Upper lobe of left lung (tissue), 6 donors: ENCODE measurements at places on chromosomes 3 and 15. TPM values are rescaled to one million over a fixed set of nuclear protein-coding genes. Genes with fewer than 3 reads are reported as not detected.

ROPN1B gene
- total RNA-seq: 1.0 TPM

LRTM1 gene
- not detected for total RNA-seq

CFAP92 gene
- total RNA-seq: 18.9 TPM

CFAP20DC gene
- total RNA-seq: 0.30 TPM

CDHR4 gene
- total RNA-seq: 9.4 TPM

GRCh38 chr3:101938262-101938847 lies 89.0 kb downstream of the NFKBIZ start:
- no peak for DNase-seq

DNA sequence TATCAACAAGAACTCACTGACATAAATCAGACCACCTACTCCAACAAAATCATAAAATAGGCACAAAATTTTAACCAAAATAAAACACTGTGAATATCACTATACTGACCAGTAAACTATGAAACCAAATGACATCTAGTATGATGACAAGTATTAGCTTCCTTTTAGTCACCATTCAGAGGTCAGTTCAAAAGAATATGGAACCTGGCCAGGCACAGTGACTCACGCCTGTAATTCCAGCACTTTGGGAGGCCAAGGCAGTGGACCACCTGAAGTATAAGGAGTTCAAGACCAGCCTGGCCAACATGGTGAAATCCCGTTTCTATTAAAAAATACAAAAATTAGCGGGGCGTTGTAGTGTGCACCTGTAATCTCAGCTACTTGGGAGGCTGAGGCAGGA lies 65.8 kb downstream of the SMARCC1 start:
- DNase-seq: no peak

- DNase-seq: no peak
Measured at GRCh38 chr3:102741105-102741504, 306.3 kb downstream of the ZPLD1 start.

GRCh38 chr3:10142707-10143560 lies 1.4 kb downstream of the VHL start:
- DNase-seq: no peak

DNA sequence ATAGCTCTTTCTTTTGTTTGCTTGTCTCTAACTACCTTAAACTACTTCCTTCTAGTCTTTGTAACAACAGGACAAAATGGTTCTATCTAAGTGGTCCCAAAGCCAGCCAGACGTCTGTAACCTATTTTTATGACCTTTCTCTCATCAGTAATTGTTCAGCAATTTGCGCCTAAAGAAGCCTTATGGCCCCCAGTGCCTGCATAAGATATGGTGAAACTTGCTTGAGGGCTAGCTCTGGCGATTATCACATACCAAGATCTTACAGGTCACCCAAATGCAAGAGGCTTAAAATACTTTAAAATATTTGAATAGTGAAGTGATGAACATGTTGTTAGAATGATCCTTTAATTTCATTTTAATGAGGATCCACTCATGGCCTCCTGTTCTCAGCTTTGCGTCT lies 369.4 kb downstream of the SOX2 start:
- DNase-seq: no peak

DNA sequence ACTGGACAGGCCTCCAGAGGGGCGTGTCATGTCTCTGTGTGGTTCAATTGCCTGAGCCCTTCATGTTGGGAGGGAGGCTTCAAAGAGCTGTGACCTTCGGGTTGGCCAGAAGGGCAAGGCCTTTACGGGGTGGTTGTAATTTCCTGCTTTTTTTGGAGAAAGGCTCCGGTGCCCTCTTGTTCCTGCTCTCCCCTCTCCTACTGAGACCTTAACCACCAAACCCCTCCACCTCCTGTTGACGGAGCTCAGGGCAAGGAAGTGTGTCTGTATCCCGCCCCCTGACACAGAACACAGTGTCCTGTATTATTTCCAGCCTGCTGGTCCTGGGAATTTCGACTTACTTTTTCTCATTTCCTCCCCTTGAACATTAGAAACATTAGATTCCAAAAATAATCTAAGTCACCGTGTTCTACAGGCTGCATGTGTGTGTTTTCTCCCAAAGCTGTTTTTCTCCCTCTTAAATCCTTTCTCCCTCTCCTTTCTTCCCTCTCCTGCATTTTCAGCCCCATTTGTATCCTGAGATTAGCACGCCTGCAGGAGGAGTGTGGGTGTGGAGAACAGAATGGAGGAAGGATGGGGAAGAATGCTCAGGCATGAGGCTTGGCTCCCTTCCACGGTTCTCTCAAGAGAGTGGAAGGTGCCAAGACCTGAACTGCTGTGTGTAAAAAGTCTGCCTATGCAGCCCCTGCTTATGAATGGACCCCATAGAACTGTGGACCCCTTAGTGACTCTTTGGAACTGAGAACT lies 285.4 kb upstream of the ROPN1 start:
- peak; percentile 31 for DNase-seq

- DNase-seq: no peak
Measured at GRCh38 chr15:41746802-41747201, 27.5 kb upstream of the MAPKBP1 start.

DNA sequence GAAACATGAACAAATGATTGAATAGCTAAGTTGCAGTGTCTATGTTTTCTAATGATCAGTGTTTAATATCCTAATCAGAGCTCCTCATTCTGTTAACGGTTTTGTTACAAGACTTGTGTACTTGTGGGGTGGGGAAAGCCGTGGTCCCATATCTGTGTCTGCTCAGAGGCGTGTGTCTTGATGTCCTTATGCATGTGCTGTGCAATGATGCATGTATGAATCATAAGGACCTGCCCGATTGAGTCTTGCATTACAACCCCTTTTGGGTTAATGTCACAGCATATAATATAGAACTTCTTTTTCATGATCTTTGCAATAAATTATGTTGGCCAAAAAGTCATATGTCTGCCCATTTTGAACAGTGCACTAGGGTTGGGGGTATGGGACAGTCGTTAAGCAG lies 233.4 kb downstream of the ITPR1 start:
- no peak for DNase-seq

DNA sequence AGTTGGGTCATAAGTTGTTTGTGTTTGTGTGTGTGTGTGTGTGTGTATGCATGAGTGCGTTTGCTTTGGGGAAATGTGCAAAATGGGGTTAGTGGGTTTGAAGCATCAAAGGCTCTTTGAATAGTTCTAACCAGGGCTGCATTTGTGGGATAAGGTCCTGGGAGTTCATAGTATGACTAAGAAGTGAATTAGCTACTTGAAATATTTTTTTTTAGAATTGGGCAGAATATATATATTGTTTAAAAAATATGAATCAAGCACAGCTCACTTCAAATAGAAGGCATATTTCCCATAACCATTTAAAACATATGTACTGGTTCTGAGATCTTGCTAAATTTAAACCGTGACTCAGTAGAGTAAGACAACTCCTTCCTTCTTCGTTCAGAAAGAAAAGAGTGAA lies 43.1 kb downstream of the IGF2BP2 start:
- no peak for DNase-seq
